ENCODE measurements at places on chromosomes 6 and 20. TPM values are rescaled to one million over a fixed set of nuclear protein-coding genes. Genes with fewer than 3 reads are reported as not detected.

PPP1R16B gene
- 0.40 TPM for total RNA-seq

DNA sequence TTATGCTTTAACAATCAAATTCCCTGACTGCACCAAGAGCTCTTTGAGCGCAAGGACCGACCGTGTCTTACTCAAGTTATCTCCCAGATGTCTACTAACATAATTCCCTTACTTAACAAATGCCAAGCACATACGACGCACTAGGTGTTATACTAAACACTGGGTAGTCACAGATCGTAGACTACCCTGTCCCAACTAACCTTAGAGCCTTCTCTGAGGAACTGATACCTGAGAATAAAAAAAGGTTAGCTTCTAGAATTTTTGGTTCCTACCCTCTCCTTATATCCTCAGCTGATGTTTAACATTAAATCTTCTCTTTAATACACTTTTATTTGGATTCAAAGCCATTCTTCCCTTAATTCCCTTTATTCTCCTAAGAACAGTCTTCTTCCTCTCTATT lies 38.5 kb downstream of the EPB41L2 start:
- no peaks in the 10 kb centered on the region for H3K27me3 ChIP-seq
- no peak for DNase-seq
- H3K27ac ChIP-seq, result no peak overlapping the region
- no peaks in the 10 kb centered on the region for H3K36me3 ChIP-seq

MYBL2 gene
- total RNA-seq, result 2.4 TPM

DNA sequence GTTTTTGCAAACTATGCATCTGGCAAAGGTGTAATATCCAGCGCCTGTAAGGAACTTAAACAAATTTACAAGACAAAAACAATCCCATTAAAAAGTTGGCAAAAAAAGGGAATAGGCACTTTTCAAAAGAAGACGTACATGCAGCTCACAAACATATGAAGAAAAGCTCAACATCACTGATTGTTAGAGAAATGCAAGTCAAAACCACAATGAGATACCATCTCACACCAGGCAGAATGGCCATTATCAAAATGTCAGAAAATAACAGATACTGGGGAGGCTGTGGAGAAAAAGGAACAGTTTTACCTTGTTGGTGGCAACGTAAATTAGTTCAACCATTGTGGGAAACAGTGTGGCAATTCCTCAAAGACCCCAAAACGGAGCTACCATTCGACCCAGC lies 54.2 kb downstream of the TSBP1 start:
- no peaks in the 10 kb centered on the region for H3K36me3 ChIP-seq
- no peak overlapping the region for H3K27ac ChIP-seq
- H3K4me3 ChIP-seq, result no peak overlapping the region
- H3K27me3 ChIP-seq, result no peaks in the 10 kb centered on the region
- no peak for DNase-seq
- H3K4me1 ChIP-seq, result no peaks in the 10 kb centered on the region

GSTA3 gene
- not detected for total RNA-seq

ARMC12 gene
- total RNA-seq, result 1.4 TPM

- H3K36me3 ChIP-seq, result no peaks in the 10 kb centered on the region
- DNase-seq, result no peak
- no peak overlapping the region for H3K4me3 ChIP-seq
Observed at GRCh38 chr20:49096203-49096730, 50.2 kb downstream of the CSE1L start.

SMIM8 gene
- 9.5 TPM for total RNA-seq

BPI gene
- total RNA-seq, result 0.63 TPM

BHLHE23 gene
- not detected for total RNA-seq

DNA sequence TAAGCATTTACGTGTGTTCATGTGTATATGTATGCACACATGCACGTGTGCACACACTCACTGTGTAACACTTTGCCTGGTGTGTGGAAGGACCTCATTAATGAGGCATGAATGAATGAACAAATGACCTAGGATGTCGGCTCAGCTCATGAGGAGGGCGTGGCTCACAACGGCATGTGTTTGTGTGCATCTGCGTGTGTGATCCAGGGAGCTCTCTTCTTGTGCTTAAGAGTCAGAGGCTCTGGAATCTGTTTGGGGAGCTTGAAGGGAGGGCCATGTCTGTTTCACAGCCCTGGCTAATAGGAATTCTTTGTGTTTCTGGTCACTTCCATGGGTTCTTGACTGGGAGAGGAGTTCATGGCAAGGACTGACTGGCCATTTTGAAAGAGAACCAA lies 32.7 kb downstream of the TOX2 start:
- no peak overlapping the region for H3K27ac ChIP-seq
- no peaks in the 10 kb centered on the region for H3K27me3 ChIP-seq
- H3K4me3 ChIP-seq, result no peak overlapping the region
- no peak for DNase-seq

EPPIN gene
- total RNA-seq, result not detected

- H3K4me3 ChIP-seq, result no peak overlapping the region
- H3K27ac ChIP-seq, result no peak overlapping the region
- no peaks in the 10 kb centered on the region for H3K4me1 ChIP-seq
- peak; percentile 58 for DNase-seq
- no peaks in the 10 kb centered on the region for H3K36me3 ChIP-seq
Observed at GRCh38 chr20:57013741-57014140, 252.7 kb downstream of the BMP7 start.

DNA sequence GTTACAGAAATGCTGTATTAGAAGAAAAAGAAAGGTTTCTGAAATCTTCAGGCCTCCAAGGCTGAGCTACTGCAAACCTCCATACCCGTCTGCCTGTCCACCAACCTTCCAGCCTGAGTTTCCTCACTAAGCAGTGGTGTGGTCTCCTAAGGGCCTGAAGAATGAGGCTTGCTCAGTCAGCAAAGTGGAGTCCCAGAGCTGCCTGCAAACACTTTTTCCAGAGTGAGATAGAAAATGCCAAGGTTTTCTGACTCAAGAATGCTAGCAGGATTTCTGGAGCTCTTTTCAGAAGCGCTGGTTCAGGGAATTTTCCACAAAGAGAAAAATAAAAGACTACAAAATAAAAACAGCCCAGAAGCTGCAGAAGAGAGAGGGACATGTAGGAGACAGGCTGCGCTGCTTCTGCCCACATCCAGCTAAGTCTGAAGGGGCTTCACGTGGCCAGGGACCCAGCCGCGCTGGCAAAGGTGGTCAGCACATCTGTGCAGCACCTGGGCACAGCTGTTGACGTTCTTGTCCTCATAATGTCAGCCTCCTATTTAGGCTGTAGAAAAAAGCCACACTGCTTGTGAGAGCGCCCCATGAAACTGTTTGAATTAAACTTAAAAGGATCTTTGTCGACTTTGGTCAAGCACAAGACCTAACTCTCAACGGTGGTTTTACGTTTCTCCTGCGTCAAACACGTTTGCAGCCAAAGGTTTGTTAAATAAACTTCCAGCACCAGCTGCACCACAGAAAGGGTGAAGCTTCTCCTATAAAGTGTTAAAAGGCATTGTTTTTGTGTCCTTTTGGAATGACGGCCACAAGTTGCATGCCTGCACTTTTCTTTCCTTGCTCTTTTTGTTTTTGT lies 209.0 kb downstream of the THBS2 start:
- H3K4me1 ChIP-seq, result no peaks in the 10 kb centered on the region
- H3K4me3 ChIP-seq, result no peak overlapping the region
- H3K27ac ChIP-seq, result peak overlapping the region; percentile 38

HLA-DPA1 gene
- total RNA-seq, result 2.6 TPM

- no peaks in the 10 kb centered on the region for H3K27me3 ChIP-seq
- DNase-seq, result no peak
- H3K4me1 ChIP-seq, result no peaks in the 10 kb centered on the region
- no peaks in the 10 kb centered on the region for H3K36me3 ChIP-seq
Observed at GRCh38 chr20:49433333-49433732, 49.1 kb downstream of the KCNB1 start.

Data from hepatocyte (in vitro differentiated cells).